Testis (tissue), 5 donors: ENCODE measurements at places on chromosomes 3 and 15. TPM values are rescaled to one million over a fixed set of nuclear protein-coding genes. Genes with fewer than 3 reads are reported as not detected.
A peak's percentile ranks its signal among the peaks of the same experiment; 100 is the strongest.

Gene SAMMSON
- total RNA-seq, result 3.5 TPM

Gene GOLGA6B
- 7.4 TPM for total RNA-seq

Gene OSBPL10
- 175 TPM for total RNA-seq

Gene ADGRG7
- total RNA-seq, result 0.16 TPM

Gene SI
- 2.8 TPM for total RNA-seq

DNA sequence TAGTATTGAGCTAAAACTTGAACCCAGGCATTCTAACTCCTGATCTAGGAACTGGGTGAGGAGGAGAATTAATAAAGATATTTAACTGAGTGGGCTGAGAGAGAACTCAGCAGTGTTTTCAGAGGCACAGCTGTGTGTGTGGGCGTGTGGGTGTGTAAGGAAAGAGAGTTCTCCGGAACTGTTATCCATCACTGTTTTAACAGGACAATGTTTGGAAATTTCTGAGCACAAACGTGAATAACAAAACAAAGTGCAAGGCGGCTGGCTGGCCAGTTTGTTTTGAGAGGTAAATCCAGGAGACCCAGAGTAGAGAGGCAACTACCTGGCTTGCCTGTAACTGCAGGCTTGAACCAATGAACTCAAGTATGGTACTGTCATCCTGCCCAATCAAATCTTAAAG lies 5.0 kb upstream of the PTPN9 start:
- no peaks in the 10 kb centered on the region for H3K36me3 ChIP-seq
- DNase-seq, result no peak
- no peak overlapping the region for H3K27ac ChIP-seq
- H3K4me1 ChIP-seq, result peaks cover 4% of the 10 kb centered on the region

- no peaks in the 10 kb centered on the region for H3K36me3 ChIP-seq
- no peaks in the 10 kb centered on the region for H3K4me1 ChIP-seq
- H3K27ac ChIP-seq, result no peak overlapping the region
- DNase-seq, result no peak
- H3K27me3 ChIP-seq, result no peaks in the 10 kb centered on the region
These were observed 76.2 kb upstream of the MRPS22 start for GRCh38 chr3:139267300-139268246.

DNA sequence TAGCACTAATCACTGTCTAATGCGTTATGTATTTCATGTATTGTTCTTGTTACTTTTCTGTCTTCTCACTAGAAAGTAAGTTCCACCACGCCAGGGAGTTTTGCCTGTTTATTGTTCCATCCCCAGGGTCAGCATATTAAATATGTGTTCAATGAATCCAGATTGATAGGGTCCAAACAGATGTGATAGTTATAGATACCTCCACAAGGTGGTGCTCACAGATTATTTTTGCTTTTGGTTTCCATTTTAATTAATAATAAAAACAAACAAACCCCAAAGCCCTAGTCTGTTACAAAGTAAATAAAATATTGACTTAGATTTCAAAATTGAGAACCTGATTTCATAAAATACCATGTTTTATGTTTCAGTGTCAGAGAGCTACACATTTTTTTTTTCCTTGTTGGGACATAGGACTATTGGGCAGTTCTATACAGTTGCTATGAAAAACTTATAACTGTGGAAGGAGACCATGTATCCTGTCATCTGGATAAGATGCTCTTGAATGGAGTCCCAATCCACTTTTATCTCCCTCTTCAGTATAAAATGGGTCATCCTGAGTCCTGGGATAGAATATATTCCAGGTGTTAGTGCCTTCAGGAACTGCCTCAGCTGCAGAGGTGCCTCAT lies 12.4 kb downstream of the OTOL1 start:
- H3K4me1 ChIP-seq, result no peaks in the 10 kb centered on the region
- no peaks in the 10 kb centered on the region for H3K27me3 ChIP-seq
- no peak overlapping the region for H3K27ac ChIP-seq
- H3K4me3 ChIP-seq, result no peak overlapping the region
- DNase-seq, result no peak
- no peaks in the 10 kb centered on the region for H3K36me3 ChIP-seq

DNA sequence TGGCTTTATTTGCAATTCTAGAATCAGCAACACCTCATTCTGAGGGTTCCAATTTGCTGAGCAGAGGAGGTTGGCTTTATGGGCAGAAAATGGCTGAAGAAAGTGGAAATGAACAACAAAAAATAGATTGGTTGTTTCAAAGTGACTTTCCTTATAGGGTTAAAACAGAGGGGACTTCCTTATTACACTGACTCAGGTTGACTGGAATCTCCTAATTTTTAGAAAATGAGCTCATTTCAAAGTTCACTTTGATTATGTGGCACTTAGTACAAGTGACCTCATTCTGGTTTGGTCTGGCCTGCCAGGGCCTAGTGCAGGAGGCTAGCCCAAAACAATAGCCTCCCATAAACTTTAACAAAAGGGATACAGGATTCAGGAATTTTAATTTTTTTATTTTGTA lies 41.4 kb downstream of the NFKBIZ start:
- no peak overlapping the region for H3K4me3 ChIP-seq
- H3K27me3 ChIP-seq, result no peaks in the 10 kb centered on the region
- no peaks in the 10 kb centered on the region for H3K36me3 ChIP-seq
- DNase-seq, result no peak
- no peak overlapping the region for H3K27ac ChIP-seq

DNA sequence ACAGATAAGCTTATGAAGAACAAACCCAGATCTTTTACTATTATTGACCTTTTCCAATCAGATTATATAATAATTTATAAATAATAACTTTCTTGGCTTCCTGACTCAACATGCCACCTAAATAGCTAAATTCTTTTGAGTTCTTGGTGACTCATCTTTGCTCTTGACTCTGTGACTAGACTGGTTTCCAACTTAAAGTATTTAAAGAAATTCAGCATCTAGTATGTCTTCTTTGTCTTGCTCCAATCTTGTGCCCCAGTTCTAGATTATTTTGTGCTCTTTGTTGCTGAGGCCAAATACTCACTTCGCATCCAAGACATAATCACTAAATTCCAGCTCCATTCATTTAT lies 483.2 kb upstream of the TBL1XR1 start:
- no peaks in the 10 kb centered on the region for H3K27me3 ChIP-seq
- no peaks in the 10 kb centered on the region for H3K36me3 ChIP-seq
- no peaks in the 10 kb centered on the region for H3K4me1 ChIP-seq
- DNase-seq, result no peak
- H3K27ac ChIP-seq, result no peak overlapping the region
- H3K4me3 ChIP-seq, result no peak overlapping the region

GRCh38 chr3:48989126-48989795 lies 780 bp upstream of the P4HTM start:
- no peaks in the 10 kb centered on the region for H3K36me3 ChIP-seq
- peak overlapping the region; percentile 85 for H3K4me3 ChIP-seq
- DNase-seq, result no peak
- H3K4me1 ChIP-seq, result peaks cover 21% of the 10 kb centered on the region

DNA sequence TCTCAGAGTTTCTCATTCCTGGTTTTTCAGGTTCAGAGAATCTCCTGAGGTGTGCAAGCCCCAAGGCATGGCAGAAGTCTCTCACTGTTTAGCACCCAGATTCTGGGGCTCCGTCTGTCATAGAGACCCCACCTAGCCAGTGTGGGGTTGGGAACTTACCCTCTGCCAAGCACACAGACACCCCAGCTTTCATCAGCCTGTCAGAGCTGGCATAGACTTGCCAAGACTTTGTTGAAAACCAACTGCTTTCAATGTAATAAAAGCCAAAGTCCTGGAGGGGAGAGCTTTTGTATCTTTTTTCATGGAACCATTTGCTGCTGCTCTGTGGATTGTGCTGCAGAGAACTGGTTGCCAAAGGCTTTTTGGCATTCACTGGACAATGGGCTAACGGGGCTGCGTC lies 341.4 kb upstream of the TRIM42 start:
- no peak overlapping the region for H3K4me3 ChIP-seq
- no peak overlapping the region for H3K27ac ChIP-seq
- no peaks in the 10 kb centered on the region for H3K4me1 ChIP-seq
- no peaks in the 10 kb centered on the region for H3K36me3 ChIP-seq
- no peak for DNase-seq
- no peaks in the 10 kb centered on the region for H3K27me3 ChIP-seq

DNA sequence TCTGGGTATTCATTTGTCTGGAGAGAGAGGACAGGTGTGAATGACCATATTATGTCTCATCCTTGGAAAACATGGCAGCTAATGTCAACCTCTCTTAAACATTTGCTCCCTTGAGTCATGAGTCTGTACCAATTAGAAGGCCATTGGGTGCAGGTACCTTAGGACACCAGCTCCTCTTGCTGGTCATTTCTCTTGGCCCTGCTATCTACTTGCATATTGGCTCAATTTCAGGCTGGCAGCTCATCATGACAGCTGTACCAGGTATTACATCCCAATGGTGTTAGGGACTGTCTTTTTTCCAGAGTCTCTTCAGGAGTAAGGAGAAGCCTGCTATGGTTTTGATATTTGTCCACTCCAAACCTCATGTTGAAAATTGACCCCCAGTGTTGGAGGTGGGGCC lies 92.2 kb upstream of the ANKRD28 start:
- no peak overlapping the region for H3K4me3 ChIP-seq
- no peak for DNase-seq

DNA sequence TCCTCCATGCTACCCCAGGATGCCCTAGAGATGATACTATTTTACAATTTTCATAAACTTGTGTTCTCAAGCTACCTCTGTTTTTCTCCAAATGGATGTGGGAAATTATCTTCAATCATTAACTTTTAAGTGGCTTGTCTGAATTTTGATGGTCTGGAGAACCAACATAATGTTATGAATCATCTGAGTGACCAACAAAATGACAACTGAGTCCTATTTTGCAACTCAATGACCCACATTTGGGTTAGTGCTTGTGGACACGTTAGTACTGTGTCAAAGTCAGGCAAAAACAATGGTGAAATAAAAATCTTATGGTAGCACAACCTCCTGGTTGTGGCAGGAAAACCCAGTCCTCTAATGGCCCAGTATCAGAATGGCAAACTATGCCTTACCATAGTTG lies 352.4 kb upstream of the ZNF385D start:
- H3K4me1 ChIP-seq, result no peaks in the 10 kb centered on the region
- no peaks in the 10 kb centered on the region for H3K27me3 ChIP-seq
- H3K36me3 ChIP-seq, result no peaks in the 10 kb centered on the region
- H3K4me3 ChIP-seq, result no peak overlapping the region
- no peak overlapping the region for H3K27ac ChIP-seq

DNA sequence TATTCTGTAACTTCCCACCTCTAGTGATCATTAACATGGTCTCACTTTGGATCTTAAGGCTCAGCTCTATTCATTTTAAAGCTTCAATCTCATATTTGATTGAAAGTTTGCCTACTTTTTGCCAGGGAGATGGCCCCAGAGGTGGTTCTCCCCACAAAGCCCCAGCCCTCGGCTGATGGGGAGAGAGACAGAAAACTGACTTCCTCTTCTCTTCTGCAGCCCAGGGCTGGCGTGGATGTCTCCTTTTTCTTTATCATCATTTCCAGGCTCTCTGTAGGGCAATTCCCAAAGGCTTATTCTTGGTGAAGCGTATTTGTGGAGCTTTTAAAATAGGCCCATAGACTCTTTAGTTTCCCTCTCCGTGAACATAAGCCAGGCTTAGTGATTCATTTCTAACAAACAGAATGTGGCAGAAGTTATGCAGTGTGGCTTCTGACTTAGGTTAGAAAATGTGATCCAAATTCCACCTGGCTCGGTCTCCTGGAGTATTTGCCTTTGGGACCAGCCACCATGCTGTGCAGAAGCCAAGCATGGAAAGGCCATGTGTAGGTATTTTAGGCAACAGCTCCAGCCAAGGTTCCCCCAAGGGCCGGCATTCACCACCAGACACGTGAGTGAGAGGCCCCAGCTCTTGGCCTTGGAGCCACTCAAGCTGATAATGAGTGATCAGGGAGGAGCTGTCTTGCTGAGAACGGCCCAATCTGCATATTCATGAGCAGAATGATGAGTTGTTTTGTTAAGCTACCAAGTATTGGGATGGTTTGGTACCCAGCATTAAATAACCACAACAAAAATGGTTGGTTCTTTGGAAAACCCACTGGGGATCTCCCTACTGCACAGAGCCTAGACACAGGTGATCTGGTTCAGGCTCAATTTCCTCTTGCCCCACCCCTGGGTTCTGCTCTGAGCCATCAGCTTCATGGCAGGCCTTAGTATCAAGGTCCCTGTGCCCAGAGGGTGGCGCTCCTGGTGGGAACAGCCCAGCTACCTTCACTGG lies 353.2 kb upstream of the PROK2 start:
- H3K27ac ChIP-seq, result no peak overlapping the region
- H3K4me1 ChIP-seq, result no peaks in the 10 kb centered on the region
- H3K27me3 ChIP-seq, result no peaks in the 10 kb centered on the region
- H3K4me3 ChIP-seq, result no peak overlapping the region
- no peaks in the 10 kb centered on the region for H3K36me3 ChIP-seq
- DNase-seq, result no peak

DNA sequence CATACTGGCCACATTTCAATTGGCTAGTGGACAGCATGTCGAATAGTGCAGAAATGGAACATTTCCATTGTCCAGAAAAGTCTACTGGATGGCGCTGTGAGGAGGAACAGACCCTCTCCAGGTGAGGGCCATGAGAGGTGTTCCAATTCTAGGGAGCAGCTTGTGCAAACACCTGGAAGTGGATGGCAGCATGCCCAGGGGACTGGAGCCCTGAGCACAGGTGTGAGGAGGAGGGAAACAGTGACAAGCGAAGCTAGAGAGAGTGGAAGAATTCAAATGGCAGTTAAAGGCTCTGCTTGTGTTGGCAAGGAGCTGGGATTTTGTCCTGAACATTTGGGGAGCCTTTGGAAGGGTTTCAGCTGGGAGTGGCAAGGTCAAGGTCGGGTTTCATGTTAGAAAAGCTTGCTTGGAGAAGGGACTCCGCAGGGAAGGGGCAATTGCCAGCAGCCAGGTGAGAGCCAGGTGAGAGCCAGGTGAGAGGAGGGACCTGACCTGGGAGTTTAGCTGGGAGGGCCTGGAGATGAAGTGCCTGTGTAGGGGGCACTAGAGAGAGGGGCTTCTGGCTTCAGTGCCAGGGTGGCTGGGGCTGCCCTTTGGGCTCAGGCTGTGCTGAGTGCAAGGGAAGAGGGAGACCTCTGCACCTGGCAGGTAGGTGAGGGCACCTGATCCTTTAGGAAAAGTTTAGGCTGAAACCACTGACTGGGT lies 93.8 kb downstream of the LINGO1 start:
- H3K27me3 ChIP-seq, result no peaks in the 10 kb centered on the region
- no peak overlapping the region for H3K27ac ChIP-seq
- no peak for DNase-seq
- H3K4me3 ChIP-seq, result no peak overlapping the region
- no peaks in the 10 kb centered on the region for H3K36me3 ChIP-seq

GRCh38 chr15:99683000-99683670 lies 50.1 kb downstream of the LYSMD4 start:
- H3K36me3 ChIP-seq, result no peaks in the 10 kb centered on the region
- peak overlapping the region; percentile 8 for H3K27ac ChIP-seq
- H3K4me1 ChIP-seq, result no peaks in the 10 kb centered on the region
- DNase-seq, result no peak
- no peak overlapping the region for H3K4me3 ChIP-seq
- no peaks in the 10 kb centered on the region for H3K27me3 ChIP-seq

- H3K4me1 ChIP-seq, result no peaks in the 10 kb centered on the region
- no peaks in the 10 kb centered on the region for H3K27me3 ChIP-seq
- no peak overlapping the region for H3K27ac ChIP-seq
- H3K4me3 ChIP-seq, result no peak overlapping the region
- DNase-seq, result peak; percentile 56
These were observed 8.7 kb downstream of the SRP14 start for GRCh38 chr15:40029979-40030893.
